ENCODE measurements at places on chromosomes 3 and 15. TPM values are rescaled to one million over a fixed set of nuclear protein-coding genes. Genes with fewer than 3 reads are reported as not detected.

Gene PSMD6
- 97.3 TPM for total RNA-seq

Gene IGSF11
- total RNA-seq: 1.6 TPM

DNA sequence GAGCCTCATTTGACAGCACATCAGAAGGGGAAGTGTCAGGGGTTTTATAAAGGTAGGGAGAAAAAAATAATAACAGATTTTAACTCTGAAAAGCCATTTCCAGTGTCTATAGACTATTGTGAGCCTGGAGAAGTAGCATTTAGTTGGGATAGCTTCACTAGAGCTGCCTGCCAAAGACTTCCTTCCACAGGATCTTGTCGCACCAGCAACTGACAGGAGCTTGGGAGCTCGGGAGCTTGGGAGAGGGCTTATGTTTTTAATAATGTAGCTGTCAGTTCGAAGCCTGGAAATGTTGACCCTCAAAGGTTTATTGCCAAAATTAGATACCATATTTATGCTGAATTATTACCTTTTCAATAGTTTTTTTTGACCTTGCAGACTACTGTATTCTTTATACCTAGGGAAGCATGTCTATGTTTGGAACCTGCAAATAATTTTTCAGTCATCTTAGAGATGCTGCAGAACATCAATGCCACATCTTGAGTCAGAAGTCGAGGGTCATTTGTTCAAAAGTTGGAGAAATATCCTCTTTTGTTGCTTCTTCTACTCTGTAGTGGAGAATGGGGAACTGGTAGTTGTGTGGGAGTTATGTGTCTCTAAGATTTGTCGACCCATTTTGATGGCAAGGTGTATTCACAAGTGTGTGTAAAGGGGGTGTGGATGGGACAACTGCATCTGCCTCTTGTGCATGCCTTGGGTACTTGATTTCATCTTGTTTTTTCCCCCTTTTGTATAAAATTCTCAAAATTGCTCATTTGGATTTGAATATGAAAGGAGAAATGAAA, 41.7 kb downstream of the ARPP21 start:
- no peak for DNase-seq
- no peaks in the 10 kb centered on the region for H3K4me1 ChIP-seq
- no peak overlapping the region for H3K4me3 ChIP-seq
- no peaks in the 10 kb centered on the region for H3K36me3 ChIP-seq

GRCh38 chr3:127040216-127040615, 57.3 kb downstream of the PLXNA1 start:
- H3K4me3 ChIP-seq: no peak overlapping the region
- peaks cover 27% of the 10 kb centered on the region for H3K27me3 ChIP-seq
- H3K36me3 ChIP-seq: no peaks in the 10 kb centered on the region
- H3K4me1 ChIP-seq: peaks cover 2% of the 10 kb centered on the region

All from T-helper 17 cell (primary cell).